ENCODE measurements at places on chromosomes 7 and 10.

DNA sequence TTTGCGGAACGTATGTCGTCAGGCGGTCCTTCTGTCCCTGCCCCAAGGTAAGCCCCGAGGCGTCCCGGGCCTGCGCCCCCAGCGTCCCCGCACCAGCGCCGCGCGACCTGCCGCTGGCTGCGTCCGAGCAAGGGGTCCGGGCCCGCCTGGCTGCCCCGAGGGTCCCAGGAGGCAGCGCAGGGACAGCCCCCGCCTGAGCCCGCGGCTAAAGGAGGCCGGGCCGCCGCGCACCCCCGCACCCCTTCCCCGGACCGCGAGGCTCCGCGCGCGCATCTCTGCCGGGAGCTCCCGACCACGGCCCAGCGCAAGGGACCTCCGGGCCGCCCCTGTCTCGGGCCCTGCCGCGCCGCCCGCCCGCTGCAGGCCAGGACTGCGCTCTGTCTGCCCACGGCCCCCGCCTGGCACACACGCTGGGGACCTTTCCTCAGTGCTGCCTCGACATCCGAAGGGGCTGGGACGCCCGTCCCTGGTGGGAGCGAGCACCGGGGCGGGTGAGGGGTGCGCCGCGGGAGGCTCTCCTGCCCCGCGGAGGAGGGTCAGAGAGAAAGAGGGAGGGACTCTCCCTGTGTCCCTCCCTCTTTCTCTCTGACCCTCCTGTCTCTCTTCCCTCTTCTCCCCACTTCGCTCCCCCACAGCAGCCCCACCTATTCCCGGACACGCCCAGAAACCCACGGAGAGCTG is 25.0 kb downstream of the SHH start:
- DNase-seq: no peak

GRCh38 chr10:52644373-52645186 is 128.0 kb downstream of the MBL2 start:
- DNase-seq: peak; percentile 41

DNA sequence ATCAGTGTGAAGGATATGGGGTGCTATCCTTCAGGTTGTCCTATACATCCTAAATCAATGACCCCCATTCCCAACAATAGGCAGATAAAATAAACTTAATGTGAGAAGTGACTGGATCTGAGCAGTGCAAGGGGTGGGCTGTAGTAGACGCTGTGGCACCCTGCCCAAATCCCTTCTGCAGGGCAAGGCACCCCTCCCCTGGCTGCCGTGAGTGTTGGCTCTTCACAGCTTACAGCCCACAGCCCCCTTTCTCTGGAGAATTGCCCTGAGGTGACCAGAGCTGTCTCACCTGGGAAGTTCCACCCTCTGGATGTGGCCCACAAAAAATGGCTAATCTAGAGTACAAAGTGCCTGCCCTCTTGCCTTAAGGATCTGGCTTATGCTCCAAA is 25.8 kb upstream of the PPIF start:
- DNase-seq: no peak

DNA sequence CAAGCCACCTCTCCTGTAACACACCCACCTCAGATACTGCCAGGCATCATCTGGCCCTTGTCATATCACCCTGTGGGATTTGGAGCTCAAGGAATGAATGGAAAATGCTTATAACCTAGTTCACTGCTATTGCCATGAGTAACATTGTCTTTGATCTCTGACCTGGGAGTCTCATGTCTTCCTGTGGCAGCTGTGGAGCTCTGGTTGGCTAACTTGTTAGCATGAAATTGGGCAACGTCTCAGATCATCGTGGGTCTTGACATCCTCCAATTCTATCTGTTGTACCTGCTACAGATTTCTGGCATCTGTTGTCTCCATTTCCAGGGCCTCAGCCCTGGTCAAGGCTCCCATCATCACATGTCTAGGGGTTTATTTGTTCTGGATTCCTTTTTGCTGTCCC is 2.2 kb upstream of the TMEM270 start:
- DNase-seq: peak; percentile 66

DNA sequence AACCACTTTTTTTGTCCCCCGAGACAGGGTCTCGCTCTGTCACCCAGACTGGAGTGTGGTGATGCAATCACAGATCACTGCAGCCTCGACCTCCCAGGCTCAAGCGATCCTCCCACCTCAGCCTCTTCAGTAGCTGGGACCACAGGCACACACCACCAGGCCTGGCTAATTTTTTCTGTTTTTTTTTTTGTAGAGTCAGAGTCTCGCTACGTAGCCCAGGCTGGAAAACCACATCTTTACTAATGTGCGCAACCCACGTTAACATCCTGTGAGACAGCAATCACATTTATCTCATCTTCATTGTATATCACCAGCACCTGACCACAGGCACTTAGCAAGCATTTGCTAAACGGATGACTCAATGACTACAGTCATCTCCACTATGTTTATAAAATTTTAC is 77.8 kb upstream of the ATP6V0A4 start:
- peak; percentile 38 for DNase-seq

DNA sequence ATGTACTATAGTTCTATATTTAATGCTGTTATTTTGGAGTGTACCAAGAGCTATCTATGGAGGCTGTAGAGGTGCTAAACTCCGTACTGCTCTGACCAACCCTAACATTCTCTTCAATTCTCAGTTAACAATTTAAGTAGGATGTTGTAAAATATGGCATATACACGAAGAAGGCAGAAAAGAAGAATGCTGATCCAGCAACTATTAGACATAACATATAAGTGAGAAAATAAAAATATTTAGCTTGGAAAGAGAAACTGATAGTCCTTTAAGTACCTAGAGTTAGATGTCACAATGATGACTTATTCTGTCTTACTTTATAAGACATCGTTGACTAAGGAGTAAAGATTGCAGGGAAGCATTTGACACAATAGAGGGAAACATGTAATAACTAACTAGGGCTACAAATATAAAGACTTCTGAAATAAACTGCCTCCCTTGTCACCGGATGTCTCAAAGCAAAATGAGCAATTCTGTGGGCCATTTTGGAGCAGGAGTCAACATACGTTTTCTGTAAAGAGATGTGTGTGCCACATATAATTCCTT is 159.5 kb downstream of the CPEB3 start:
- DNase-seq: no peak

DNA sequence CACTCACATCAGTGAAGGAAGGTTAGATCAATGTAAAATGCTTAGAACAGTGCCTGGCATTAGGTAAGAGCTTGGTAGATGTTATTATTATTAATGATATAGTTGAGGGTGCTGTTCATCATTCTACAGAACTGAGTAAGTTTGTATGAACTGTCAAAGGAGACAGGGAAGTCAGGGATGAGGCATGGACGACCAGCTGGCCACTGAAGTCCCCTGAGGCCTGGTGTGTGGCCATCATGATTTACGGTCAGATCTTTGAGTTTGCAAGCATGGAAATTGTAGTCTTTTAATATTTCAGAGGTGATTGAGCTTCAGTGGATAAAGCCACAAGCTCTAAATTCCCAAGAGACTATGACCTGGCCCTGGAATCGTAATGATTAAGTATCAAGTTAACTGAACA is 6.9 kb downstream of the ARMC3 start:
- DNase-seq: no peak

- DNase-seq: no peak
These were observed 329.3 kb downstream of the ELMO1 start for GRCh38 chr7:37119296-37119860.

Data from HCEC 1CT (cell line).